ENCODE measurements at places on chromosomes 12 and 14. TPM values are rescaled to one million over a fixed set of nuclear protein-coding genes. Genes with fewer than 3 reads are reported as not detected.
A peak's percentile ranks its signal among the peaks of the same experiment; 100 is the strongest.

GRCh38 chr12:47082796-47083621, 3.2 kb upstream of the AMIGO2 start:
- peak; percentile 95 for DNase-seq

DNA sequence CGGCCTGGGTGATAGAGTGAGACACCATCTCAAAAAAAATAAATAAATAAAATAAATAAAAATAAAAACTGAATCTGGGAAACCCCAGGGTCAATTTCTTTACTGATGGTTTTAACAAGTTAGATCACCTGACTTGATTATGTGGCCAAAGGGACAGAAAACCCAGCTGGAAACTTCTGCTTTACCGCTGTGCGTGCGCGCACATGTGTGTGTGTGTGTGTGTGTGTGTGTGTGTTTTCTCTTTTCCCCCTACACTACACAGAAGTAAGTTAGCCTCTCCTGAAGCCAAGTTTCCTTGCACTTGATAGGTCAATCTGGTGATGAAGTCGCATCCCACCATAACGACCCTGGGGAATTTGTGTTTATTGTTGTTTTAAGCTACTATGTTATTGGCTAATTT, 105.3 kb upstream of the AMN1 start:
- no peak for DNase-seq

- DNase-seq: no peak
Measured at GRCh38 chr14:90453401-90453951, 56.6 kb downstream of the CALM1 start.

- no peak for DNase-seq
Measured at GRCh38 chr12:100187068-100187467, 13.5 kb upstream of the ACTR6 start.

- no peak for DNase-seq
Measured at GRCh38 chr12:26851031-26851809, 18.2 kb upstream of the ITPR2 start.

DNA sequence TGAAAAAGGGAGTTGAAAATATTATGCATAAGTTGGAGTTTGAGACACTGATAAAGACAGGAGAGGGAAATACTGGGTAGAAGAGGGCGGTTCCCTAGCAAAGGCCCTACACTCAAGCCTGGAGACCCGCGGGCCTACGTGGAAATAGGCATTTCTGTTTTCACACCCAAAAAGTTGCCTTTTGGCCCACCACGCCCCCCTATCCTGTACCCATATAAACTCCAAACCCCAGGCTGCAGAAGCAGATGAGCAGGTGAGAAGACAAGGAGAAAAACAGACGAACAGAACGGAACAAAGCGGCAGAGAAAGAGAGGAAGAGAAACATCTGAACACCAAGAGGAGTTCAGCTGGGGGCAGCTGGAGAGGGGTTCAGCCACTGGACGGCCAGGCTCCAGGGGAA, 177.9 kb downstream of the GALC start:
- no peak for DNase-seq

DNA sequence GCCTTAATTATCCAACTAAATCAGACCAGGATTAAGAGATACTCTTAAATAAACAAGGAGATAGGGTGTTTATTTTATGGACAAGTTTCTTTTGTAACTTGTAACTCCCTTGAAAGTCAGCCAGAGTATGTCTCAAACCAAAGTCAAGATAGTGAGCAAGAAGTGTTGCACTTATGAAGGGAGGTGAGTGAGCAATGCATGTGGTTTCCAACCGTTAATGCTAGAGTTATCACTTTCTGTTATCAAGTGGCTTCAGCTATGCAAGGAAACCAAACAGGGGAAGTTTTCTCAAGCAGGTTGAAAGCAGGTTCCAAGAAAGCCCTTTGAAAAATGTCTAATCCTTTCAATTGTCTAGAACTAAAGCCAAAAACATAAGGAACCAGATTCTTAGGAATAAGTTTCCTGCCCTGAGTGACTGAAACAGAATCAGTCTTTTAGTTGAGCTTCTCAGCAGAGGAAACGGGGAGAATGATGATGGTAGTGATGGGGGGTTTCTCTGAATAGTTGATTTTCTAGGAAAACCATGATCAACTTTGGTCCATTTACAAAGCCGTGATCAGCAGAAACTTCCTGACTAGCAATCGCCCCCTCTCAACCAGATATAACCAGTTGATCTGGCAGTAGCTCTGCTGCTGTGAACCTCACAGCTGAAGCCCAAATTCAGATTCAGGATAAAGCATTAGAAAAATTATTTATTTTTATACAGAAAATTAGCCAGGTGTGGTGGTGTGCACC, 128.4 kb downstream of the DAD1 start:
- DNase-seq: peak; percentile 6

GRCh38 chr12:4211372-4211771, 62.2 kb upstream of the CCND2 start:
- DNase-seq: no peak

- DNase-seq: peak; percentile 1
Measured at GRCh38 chr14:32038876-32039275, 38.2 kb upstream of the ARHGAP5 start.

DNA sequence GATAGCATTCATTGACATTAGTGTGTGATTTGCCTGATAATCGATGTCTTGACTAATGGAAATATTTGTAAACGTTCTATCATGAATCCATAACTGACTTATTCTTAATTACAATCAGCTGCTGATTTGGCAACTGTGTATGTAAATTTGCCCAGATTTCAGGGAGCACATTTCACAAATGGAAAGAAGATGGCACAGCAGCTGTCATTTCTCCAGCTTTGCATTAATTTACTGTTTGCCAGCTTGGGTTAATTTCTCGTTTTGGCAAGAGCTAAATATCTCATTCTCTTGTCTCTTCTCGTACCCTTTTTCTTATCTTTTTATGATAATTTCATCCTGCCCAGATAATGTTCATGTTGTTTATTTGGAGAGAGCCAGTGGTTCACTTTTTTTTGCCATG, 22.9 kb downstream of the TDP1 start:
- no peak for DNase-seq

DNA sequence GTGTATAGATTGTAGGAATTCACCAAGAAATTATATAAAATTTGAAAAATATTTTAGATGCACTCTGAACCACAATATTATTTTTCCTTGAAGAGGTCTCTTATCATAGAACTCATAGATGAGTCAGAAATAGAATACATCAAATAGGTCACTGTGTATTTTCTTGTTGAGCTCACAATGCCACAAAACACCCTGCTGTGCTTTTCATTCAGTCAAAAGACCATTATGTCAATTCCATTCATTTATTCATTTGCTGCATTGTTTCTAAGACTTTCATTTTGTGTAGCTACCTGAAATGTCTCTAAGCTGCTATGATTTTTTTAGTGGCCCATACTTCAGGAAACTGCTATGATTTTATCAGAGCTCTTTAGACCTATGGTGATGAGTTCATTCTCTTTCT, 231.9 kb upstream of the AVPR1A start:
- no peak for DNase-seq

DNA sequence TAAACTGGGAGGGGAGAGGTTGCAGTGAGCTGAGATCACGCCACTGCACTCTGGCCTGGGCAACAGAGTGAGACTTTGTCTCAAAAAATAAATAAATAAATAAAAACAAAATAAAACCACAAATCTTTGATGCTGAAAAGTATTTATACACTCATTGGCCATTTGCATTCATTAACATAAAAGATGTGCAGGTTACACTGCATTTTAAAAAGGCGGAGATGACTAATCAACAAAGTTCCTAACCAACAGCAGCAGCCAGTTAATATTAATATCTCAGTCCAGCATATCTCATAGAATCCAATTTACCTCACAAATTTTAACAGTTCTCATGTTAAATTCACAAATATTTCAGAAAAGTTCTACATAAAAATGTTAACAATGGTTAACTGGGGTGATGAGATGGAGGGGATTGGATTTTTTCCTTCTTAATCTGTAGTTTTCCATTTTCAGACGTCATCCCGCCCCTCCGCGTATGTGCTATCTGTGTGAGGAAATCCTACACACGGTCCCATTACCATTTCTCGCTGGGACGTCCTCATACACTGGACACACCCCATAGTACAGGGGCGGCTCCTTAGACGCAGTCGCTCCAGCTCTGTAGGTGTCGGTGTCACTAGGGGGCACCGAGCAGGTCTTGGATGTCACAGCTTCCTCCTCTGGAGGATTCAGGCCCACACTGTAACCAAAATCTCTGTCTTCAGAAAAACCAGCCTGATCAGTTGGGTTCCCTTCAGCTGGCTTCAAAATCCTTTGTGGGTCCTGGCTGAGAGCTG, 7.3 kb downstream of the ANKLE2 start:
- no peak for DNase-seq

GRCh38 chr12:95102916-95103671, 29.7 kb upstream of the NR2C1 start:
- peak; percentile 94 for DNase-seq

GRCh38 chr12:91144053-91144452, 32.8 kb upstream of the LUM start:
- peak; percentile 60 for DNase-seq

GRCh38 chr14:35879654-35880249, 53.6 kb downstream of the BRMS1L start:
- peak; percentile 20 for DNase-seq

DNA sequence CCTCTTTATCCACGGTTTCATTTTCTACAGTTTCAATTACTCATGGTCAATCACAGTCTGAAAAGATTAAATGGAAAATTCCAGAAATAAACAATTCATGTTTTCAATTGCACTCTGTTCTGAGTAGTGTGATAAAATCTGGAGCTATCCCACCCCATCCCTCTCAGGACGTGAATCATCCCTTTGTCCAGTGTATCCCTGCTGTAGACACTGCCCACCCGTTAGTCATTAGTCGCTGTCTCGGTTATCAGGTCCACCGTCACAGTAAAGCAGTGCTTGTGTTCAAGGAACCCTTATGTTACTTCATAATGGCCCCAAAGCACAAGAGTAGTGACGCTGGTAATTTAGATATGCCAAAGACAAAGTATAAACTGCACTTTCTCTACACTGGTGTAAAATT, 141.0 kb upstream of the LMNTD1 start:
- DNase-seq: peak; percentile 85

DNA sequence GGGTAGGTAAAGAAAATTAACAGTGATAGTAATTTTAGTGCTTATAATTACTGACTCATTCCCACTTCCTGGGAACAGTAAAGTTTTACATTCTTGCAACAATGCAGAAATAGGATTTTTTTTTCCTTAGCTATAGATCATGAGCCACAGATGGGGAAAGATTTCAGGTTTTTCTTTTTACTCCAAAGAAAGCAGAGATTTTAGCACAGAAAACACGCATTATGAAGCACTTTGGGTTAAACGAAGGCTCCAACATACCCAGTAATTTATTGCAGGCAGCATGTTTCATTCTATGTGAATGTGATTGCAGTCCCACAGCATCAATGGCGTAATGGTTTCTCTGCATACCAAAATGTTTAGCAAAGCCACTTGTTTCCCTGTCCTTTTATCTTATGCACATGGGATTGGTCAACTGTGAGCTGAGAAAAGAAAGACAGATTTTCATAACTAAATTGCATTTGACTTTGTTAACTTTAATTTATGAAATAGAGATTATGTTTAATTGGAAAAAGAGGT, 124.6 kb upstream of the E2F7 start:
- DNase-seq: peak; percentile 89

- DNase-seq: no peak
Measured at GRCh38 chr14:97916100-97916499, 1118.9 kb downstream of the VRK1 start.

GRCh38 chr12:97645726-97646125, 183.1 kb downstream of the RMST start:
- DNase-seq: no peak

- DNase-seq: no peak
Measured at GRCh38 chr14:94380225-94381148, 7.9 kb downstream of the SERPINA1 start.

GRCh38 chr12:112007945-112008344, 5.0 kb downstream of the TMEM116 start:
- peak; percentile 50 for DNase-seq

- DNase-seq: no peak
Measured at GRCh38 chr14:43249591-43249990, 1257.5 kb downstream of the FSCB start.

GRCh38 chr14:67512463-67513310, 20.4 kb upstream of the PLEKHH1 start:
- DNase-seq: no peak

GRCh38 chr12:52307836-52308805, 13.1 kb downstream of the KRT83 start:
- peak; percentile 11 for DNase-seq

Gene E2F7
- 6.0 TPM for polyA plus RNA-seq

Gene RASAL1
- not detected for polyA plus RNA-seq

Gene CD163
- polyA plus RNA-seq: not detected

Gene DCN
- polyA plus RNA-seq: 792 TPM

Gene RAD9B
- 0.09 TPM for polyA plus RNA-seq

Gene FRMD6
- polyA plus RNA-seq: 244 TPM

Gene MLF2
- 403 TPM for polyA plus RNA-seq

Gene FAM222A
- 0.32 TPM for polyA plus RNA-seq

Gene GUCY2C
- not detected for polyA plus RNA-seq

Gene GPN3
- 11.4 TPM for polyA plus RNA-seq
